ENCODE measurements at places on chromosomes 13 and 19.

DNA sequence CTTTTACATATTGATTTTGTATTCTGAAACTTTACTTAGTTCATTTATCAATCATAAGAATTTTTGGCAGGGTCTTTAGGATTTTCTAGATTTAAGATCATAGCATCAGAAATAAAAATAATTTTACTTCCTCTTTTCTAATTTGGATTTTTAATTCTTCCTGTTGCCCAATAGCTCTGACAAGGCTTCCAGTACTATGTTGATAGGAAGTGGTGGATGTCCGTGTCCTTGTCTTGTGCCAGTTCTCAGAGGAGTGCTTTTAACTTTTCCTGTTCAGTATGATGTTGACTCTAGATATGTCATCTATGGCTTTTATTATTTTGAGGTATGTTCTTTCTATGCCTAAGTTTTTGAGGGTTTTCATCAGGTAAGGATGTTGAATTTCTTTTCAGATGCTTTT is 7.7 kb upstream of the KIR2DL4 start:
- no peak for DNase-seq

DNA sequence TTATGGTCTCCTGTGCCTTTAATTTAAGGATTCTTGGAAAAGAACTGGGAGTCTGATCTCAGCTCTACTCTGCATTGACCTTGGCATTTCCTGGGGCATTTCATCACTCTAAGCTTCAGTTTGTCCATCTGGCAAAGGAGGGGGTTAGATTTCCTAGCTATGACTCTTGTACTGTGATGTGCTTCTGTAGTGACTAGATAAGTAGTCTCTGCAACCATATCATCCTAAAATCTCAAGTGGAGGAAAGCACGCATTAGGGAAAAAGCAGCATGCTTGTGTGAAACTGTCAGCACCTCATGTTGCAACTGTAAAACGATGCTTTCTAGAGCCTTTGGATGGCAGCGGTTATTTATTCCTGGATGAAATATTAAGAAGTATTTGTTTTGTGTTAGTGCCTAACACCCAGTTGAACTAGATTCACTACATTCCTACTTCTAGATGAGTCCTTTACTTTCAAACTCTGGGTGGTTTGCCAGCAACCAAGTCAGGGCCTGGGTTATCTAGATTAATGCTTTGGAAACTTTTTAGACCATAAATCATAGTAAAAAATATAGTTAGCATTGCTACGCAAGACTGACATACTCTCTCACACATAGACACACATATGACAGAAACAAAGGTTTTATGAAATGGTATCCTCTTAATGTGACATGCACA is 6.8 kb downstream of the WDFY2 start:
- no peak for DNase-seq

DNA sequence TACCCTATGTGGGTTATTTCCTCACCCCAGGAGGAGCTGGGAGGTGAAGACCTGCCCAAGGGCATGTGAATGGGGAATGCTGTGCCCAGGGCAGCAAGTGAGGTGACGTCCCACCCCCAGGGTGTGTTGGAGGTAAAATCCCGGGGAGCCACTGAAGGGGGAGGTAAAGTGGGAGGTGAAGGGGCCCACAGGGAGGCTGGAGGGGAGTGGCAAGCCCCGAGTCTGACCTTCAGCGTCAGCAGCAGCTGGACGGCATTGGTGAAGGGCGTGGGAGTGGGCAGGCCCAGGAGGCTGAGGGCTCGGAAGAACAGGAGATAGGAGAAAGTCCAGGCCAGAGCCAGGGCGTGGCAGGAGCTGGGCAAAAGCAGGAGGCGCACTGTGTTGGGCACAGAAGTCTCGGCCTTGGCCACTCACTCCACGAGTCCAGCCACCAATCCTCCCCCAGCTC is 2.4 kb downstream of the MBOAT7 start:
- no peak for DNase-seq

DNA sequence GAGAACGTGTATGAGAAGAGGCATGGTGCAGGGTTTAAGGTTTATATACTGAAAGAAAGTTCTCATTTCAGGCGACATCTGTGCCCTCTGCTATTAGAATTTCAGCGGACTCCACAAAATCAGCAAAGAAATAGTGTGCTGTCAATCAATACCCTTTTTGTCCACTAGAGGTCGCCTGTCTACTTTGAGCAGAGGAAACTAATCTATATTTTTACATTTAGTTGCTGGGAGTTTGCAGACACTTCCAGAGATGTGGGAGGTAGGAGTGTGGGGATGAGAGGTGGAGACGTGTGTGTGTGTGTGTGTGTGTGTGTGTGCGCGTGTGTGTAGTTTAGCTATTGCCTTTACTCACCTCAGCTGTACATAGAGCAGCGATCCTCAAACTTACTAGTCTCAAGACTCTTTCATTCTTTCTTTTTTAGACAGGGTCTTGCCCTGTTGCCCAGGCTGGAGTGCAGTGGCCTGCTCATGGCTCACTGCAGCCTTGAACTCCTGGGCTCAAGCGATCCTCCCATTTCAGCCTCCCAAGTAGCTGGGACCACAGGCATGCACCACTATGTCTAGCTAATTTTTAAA is 9.7 kb downstream of the INAFM1 start:
- peak; percentile 79 for DNase-seq

DNA sequence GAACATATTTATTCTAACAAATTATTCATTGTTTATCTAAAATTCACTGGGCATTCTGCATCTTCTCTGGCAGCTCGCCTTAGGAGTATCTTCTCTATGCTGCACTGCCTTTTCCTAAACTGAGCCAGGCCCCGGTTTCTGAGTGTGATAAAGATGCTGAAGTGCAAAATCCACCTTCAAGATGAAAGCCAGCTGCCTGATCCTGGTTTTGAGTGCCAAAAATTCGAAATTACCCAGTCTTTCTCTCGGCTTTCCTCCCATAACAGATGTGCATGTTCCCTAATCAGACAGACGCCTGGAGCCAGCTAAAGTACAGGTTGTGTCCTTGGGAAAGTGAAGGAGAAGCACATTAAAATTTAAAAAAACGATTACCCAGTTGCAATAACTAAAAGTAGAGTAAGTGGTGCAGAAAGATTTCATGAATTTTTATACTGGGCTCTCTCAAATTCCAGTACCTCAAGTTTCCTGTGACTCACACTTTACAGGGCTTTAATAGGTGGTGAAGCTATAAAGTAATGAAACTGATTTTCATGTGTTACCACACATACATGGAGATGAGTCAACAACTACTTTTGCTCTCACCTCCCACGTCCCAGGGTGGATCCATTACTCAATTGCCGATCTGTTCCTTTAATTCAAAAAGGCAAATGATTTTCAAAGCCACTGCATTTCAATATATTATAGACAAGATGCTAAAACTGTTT is 65.0 kb upstream of the GTF2F2 start:
- DNase-seq, result peak; percentile 5

GRCh38 chr19:41919948-41920712 is 8.1 kb downstream of the ERFL start:
- DNase-seq, result no peak

DNA sequence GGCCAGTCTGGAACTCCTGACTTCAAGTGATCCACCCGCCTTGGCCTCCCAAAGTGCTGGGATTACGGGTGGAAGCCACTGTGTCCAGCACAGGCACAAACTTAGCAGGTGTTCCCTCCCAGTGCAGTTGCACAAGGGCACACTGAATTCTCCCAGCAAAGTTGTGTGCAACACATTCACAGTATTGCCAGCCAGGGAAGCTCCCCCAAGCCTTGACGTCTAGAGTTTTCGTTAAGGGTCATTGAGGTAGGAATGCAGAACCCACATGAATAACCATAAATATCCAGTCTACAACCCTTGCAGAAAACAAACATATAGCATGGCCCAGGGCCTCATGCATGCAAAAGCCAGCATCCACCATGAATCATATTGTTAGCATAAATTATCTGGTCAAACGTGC is 3.3 kb upstream of the AURKC start:
- no peak for DNase-seq

DNA sequence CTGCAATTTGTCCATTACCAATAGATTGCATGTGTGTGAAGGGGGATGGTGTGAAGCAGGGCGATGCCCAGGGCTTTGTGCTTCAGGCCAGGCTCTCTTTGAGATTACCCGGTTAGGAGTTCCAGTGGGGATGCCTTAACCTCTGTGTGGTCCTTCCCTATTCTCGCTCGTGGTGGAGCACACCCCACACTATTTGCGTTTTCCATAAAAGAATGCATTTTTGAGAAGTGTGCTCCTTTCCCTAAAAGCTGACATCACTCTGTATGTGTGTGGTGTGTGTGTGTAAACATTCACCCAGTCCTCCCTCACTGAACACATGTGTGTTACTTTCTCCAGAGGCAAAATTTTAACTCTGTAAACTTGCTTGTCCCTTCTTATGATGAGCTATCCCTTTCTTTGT is 308.3 kb downstream of the SLC7A1 start:
- DNase-seq, result no peak

- no peak for DNase-seq
Observed at GRCh38 chr13:61144834-61145593, 270.6 kb downstream of the PCDH20 start.
